ENCODE measurements at places on chromosomes 11 and 22.

- no peak for DNase-seq
Observed at GRCh38 chr11:118909619-118910308, 16.0 kb downstream of the BCL9L start.

DNA sequence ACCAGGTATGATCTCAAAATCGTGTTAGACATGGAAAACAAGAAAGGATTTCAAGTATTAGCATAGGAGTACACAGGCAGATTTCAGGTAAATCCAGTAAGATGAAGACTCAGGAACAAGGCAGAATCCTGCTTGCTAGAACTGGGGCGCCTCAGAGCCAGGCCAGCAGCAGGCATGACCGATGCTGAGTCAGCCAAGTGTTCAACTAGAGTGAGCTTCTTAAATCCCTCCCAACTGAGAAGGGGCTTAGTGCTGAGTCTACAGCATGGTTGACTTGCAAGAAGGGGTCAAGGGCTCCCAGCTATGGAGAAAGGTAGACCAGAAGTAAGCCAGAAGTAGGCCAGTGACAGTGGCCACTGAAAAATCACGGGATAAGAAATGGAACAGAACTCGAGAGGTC is 12.4 kb downstream of the GRAP2 start:
- no peak for DNase-seq

DNA sequence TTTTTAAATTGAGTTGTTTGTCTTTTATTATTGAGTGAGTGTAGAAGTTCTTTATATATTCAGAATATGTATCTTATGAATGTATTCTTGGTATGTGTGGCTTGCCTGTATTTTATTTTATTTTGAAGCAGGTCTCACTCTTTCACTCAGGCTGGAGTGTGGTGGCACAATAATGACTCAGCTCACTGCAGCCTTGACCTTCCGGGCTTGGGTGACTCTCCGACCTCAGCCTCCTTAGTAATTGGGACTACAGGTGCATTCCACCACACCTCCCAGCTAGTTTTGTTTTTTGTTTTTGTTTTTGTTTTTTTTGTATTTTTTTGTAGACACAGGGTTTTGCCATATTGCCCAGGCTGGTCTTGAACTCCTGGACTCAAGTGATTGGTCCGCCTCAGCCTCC is 24.5 kb upstream of the MPPED2 start:
- DNase-seq, result no peak

DNA sequence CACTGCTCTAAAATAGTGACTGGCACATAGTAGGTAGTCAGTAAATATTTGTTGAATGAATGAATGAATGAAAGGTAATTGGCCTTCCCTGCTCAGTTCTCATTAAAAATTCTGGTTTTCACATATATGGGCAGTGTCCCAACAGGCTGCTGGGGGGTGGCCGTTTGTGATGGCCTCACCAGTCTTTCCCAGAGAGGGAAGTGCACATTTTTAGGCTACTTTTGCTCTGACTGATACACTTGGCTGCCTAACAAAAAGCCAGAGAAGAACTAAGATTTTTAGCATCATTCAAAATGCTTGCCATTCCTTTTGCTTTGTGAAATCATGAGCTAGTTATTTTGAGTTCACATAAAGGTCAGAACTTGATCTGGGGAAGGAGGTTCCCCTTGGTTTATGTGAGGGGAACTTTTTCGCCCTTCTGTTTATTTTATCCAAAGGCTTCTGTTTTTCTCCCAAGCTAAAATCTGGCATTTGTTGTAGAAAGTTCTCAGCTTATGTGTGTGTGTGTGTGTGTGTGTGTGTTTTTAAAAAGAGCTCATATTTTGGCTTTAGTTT is 83.1 kb downstream of the PTPRJ start:
- peak; percentile 76 for DNase-seq

DNA sequence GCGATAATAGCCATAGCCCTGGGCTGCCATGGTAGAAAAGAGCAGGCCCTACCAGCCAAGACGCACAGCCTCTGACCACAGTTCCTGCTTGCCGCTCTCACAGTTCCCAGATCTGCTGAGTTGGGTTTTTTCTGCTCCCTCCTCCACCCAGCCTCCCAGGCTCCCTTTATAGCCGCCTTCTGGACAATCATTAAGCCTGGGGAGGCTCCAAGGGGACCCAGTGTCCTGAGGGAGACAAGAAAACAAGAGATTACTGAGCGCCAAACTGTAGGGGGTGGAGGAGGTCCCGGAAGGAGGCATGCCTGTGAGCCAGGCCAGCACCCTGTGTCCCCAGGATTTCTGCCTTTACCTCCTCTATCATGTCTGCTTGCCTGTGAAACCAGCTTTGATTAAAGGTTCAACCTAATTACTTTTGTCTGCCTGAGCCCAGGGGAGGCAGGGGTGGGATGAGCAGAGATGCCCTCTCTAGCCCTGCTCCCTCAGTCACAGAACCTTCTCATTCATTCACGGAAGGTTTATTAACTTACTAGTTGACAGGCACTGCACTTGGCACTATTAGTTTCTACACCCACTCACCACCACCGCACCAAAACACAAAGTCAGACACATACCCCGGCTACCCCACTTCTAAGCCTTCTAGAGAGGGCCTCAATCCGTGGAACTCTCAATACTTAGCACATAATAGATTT is 1.2 kb downstream of the SLC37A4 start:
- peak; percentile 62 for DNase-seq

DNA sequence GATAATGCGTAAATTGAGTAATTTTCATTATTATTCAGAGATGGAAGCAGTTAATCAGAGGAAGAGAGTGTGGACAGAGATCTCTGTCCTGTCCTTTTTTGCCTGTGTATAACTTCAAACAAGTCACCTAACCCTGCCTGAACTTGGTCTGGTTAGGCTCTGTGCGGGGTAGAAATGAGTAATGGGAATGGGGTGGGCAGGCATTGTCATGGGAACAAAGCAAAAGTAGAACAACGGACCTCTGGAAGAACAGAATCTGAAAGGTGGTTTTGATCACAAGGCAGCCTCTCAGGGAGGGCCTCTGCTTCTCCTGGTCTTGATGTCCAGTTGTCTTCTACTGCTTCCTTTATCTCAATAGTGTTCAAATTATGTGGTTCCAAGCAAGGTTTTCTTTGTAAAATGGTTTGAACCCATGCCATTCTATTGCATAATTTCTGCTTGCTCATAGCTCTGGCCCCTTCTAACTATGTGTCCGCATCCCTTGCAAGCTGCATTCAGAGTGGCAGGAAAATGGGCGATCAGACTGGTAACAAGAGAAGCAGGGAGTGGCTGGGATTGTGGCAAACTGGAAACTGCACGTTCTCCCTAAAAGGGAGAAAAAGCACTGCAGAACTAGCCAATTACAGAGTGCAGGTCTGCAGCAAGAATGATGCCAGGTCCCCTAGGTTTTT is 76.1 kb downstream of the PRR5L start:
- DNase-seq, result no peak

DNA sequence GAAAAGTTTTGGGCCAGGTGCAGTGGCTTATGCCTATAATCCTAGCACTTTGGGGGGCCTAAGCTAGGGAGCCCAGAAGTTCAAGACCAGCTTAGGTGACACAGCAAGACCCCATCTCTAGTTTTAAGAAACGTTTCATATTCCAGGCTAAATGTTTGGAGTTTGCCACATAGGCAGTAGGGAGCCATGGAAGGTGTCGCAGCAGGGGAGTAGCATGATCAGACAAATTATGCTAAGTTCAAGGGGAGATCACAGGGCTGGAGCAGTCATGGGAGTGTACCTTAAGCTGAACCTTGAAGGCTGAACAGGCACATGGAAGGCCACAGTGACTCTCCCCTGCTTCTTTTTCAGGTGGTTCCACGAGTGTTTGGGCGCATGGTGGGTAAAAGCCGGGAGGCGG is 5.9 kb upstream of the NHERF4 start:
- DNase-seq, result no peak

- no peak for DNase-seq
Observed at GRCh38 chr11:2818503-2818902, 67.1 kb downstream of the CDKN1C start.

DNA sequence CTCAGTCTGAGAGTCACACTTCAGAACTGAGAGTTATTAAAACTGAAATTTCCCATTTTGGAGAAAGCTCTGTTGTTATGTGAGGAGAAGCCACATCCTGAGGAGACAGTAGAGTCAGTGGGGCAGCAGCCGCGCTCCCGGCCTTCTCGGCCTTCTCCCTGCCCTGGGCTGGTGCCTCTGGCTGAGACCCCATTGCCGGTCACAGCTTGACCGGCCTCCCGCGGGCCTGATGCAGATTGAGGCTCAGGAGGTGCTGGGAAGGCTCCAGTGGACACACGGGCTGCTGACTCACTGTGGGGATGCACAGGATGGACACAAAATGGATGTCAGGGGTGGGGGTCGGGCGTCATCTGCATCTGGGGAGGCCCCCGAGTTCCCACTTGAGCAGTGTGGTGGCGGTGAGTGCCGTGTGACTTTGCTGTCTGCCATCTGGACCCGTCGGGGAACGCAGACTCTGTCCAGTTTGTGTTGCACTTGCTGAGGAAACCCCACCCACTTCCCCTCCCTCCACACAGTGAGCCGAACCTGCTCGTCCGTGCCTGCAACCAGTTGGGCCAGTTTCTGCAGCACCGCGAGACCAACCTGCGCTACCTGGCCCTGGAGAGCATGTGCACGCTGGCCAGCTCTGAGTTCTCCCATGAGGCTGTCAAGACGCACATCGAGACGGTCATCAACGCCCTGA is 50.1 kb downstream of the MUC6 start:
- no peak for DNase-seq

- DNase-seq, result no peak
Observed at GRCh38 chr11:134574425-134574824, 162.4 kb upstream of the B3GAT1 start.

DNA sequence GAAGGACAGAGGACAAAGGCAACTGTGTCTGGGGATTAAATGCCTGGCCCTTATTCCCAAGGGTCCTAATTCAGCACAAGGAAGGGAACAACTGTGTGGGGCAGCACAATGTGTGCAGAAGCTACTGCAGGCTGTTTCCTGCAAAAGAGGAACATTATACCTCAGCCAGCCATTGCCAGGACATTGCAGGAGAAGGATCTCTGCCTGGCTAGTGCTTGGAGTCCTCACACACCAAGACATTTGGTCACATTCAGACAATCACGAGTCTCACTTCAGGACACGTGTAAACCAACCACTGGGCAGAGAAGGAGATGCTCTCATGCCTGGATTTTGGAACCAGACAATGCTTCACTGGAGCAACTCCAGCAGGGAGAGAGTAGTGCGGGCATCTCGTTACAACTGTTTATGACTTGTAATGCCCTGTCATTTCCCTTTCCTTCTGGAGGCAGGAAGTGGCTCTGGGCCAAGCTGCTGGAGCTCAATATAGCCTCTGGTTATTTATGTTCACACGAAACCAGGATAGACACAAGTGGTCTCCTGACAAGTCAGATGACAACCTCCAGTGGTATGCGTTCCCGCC is 23.9 kb upstream of the ZC3H12C start:
- DNase-seq, result no peak

GRCh38 chr11:12717851-12718291 is 43.6 kb downstream of the TEAD1 start:
- DNase-seq, result no peak

DNA sequence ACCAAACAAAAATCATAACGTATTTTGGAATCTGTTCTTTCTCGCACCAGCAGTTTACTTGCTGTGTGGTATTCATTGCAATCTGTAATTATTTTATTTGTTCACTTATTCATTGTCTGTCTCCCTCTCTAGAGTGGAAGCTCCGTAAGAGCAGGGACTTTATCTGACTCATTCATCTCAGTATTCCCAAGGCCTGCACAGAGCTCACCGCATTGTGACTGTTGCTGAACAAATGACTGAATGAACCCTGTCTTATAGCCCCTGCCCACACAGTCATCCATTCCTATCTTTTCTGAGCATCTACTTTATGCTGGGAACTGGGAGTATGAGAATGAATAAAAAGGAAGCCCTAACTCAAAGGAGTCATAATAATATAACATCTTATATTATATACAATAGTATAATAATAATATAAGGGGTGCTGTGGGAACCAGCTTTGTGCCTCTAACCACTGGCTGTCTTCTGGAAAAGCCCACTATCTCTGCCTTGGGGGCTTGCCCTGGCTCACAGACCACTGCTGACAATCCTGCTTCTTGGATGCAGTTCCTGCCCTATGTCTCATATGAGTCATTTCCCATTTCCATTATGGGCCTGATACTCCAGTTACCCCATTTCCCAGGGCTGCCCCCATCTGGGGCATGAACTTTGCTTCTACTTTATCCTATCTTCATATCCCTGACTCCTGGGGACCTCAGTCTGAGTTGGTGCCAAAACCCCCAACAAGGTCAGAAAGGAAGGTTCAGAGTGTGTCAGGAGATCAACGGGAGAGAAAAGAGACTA is 11.0 kb downstream of the XRRA1 start:
- DNase-seq, result no peak

DNA sequence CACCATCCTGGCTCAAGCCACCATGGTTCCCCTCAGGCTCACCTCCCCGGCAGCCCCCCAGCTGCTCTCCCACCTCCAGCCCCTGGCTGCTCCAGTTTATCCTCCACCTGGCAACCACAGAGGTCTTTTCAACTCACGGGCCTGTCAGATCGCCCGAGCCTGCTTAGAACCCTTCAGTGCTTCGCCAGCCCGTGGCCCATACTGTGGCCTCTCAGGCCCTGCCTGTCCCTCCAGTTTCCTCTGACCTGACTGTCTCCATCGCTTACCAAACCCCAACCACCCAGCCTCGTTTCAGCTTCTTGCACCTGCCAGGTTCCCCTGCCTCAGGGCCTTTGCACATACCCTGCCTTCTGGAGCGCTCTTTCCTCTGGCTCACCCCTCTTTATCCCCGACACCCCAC is 6.9 kb downstream of the KCNC1 start:
- no peak for DNase-seq

DNA sequence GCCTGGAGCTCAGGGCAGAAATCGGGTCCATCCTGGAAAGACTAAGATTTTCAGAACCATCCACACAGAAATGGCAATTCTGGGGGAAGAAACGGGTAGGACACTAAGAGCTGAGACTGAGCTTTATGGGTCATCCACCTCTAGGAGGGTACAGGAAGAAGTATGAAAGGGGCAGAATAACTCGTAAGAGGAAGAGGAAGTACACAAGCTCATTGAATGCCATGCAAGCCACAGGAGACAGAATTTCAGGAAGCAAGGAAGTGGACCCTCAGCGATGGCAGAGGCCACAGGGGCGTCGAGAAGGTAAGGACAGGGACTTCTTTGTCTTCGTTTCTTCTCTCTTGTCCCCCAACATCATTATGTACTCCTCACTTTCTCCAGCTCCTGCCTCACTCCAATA is 169.6 kb downstream of the MAML2 start:
- no peak for DNase-seq
